ENCODE measurements at places on chromosomes 2 and 18. TPM values are rescaled to one million over a fixed set of nuclear protein-coding genes. Genes with fewer than 3 reads are reported as not detected.

The SLC40A1 gene
- total RNA-seq, result 51.0 TPM

The KDM3A gene
- 29.5 TPM for total RNA-seq

The FANCL gene
- 10.4 TPM for total RNA-seq

The CFC1 gene
- total RNA-seq, result not detected

The NPHP1 gene
- total RNA-seq, result 5.5 TPM
